Sigmoid colon (tissue), 7 donors: ENCODE measurements at places on chromosomes 6 and 20.
A peak's percentile ranks its signal among the peaks of the same experiment; 100 is the strongest.

DNA sequence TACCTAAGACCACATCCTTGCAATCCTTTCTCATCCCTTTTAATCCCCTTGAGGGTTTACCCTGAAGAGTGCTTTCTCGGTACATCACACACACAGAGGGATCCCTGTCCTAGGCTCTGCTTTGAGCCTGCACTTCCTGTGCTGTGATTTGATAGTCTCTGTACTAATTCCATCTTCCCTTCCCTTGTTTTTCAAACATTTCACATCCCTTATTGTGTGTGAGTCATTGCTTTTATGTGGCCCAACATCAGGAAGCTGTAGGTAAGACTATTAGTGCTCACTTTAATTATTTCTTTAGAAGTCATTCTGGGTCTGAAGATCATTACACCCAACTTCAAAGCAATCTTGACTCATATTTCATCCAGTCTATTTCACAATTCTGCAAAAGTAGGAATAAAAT is 57.2 kb upstream of the ANKEF1 start:
- no peak overlapping the region for H3K4me3 ChIP-seq
- H3K27ac ChIP-seq: no peak overlapping the region
- DNase-seq: no peak
- H3K4me1 ChIP-seq: no peaks in the 10 kb centered on the region
- no peaks in the 10 kb centered on the region for H3K27me3 ChIP-seq

GRCh38 chr20:36010825-36011224 is 42.4 kb downstream of the CNBD2 start:
- H3K27me3 ChIP-seq: no peaks in the 10 kb centered on the region
- no peaks in the 10 kb centered on the region for H3K4me1 ChIP-seq
- H3K4me3 ChIP-seq: no peak overlapping the region
- no peaks in the 10 kb centered on the region for H3K36me3 ChIP-seq
- DNase-seq: no peak
- H3K27ac ChIP-seq: no peak overlapping the region

DNA sequence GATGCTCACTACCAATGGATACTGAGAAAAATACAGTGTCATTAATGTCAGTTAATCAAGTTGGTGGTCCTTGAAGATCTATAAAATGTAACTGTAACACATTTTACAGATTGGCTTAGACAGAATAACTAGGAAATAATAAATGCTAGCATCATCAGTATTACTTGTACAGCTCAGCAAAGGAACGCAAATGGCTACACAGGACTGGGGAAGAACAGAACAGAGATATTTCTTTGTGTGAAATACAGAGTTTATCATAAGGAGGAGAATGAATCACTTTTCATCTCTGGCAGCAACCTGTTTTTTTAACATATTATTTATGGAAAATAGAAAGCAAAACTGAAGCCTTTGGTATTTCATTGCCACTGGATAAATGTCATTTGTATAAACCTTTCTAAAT is 8.2 kb upstream of the QKI start:
- no peaks in the 10 kb centered on the region for H3K36me3 ChIP-seq
- H3K27me3 ChIP-seq: no peaks in the 10 kb centered on the region
- H3K4me3 ChIP-seq: peak overlapping the region; percentile 33
- peak overlapping the region; percentile 80 for H3K27ac ChIP-seq

GRCh38 chr6:41182069-41183034 is 18.6 kb downstream of the TREML2 start:
- no peaks in the 10 kb centered on the region for H3K36me3 ChIP-seq
- no peaks in the 10 kb centered on the region for H3K27me3 ChIP-seq

DNA sequence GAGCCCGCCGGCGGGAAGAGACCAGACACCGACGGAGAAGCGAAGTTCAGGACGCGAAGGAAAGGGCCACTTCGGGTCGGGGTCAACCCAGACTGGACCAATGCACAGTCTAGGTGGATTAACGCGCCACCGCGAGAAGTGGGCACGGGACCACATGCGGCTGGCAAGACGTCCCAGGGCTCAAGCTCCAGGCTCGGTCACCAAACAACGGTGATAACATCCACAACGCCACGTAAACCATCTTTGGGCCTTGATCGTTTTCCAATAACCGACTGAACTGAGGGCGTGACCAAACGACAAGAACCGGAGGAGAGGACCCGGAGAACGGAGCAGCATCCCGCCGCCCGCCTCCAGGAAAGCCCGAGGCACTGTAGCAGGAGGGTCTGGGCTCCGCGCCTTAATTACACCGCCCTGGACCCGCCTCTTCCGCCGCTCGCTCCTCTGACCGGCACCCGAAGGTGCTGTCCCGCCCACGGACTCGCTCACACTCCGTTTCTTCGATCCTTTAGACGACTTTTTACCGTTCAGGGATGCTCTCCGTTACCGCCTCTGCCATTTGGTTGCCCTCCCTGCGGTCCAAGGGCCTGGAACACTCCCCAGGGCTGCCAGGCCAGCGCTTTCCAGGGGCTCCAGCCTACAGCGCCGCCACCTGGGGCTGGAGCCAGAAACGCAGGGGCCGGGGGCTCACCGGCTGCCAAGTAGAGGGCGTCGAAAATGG is 44.1 kb downstream of the DPPA5 start:
- H3K4me1 ChIP-seq: no peaks in the 10 kb centered on the region
- peak; percentile 69 for DNase-seq
- H3K27ac ChIP-seq: peak overlapping the region; percentile 48
- peak overlapping the region; percentile 59 for H3K4me3 ChIP-seq

GRCh38 chr20:57387463-57387862 is 3.7 kb upstream of the RBM38 start:
- DNase-seq: peak; percentile 54
- no peaks in the 10 kb centered on the region for H3K27me3 ChIP-seq
- H3K4me3 ChIP-seq: no peak overlapping the region
- H3K27ac ChIP-seq: no peak overlapping the region

- no peak for DNase-seq
- H3K27me3 ChIP-seq: no peaks in the 10 kb centered on the region
- H3K4me1 ChIP-seq: peaks cover 5% of the 10 kb centered on the region
- H3K4me3 ChIP-seq: no peak overlapping the region
- H3K36me3 ChIP-seq: no peaks in the 10 kb centered on the region
These were observed 46.8 kb downstream of the EPM2A start for GRCh38 chr6:145688493-145688905.

DNA sequence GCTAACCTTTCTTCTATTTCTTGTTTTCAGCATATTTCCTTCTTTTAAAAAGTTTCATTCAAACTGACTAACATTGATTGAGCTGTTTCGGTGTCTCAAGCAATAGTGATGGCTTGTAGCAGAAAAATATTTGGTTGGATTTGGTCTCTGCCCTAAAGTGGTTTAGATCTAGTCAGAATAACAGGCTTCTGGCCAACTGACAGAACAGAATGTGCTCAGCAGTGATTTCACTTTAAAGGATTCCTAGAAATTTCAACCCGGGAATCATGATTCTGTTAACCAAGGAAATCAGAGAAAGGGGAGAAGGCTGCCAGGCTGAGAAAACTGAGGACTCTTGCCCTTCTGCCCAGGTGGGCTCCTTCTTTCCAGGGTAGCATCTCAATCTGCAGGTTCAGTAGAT is 16.6 kb upstream of the GSTA1 start:
- H3K4me3 ChIP-seq: no peak overlapping the region
- DNase-seq: no peak
- no peaks in the 10 kb centered on the region for H3K4me1 ChIP-seq

DNA sequence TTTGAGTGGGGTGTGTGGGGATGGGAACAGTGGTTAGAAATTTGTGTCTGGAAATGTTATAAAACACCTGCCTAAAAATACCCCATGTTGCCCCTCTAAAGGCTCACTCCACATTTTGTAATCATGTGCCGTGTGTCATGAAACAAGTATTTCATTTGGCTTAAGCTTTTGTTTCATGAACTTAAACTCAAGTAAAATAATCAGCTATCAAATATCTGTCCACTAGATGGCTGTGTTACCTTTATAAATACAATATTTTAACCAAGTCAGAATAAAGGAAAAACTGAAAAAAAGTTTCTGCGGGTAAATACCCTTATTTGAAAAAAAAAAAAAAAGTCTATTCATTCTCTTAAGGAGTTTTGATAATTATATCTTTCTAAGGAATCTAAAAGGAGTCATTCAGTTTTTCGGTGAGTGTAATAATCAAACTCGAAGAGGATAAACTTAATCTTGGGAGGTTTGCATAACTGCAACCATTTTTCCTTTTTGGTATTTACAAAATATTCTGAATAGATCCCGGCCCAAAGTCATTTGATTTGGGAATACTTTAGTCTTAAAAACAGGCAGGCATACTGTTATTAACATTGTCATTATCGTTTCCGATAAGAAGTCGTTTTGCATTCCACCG is 29.9 kb upstream of the MTRF1L start:
- no peaks in the 10 kb centered on the region for H3K36me3 ChIP-seq
- no peak for DNase-seq
- no peak overlapping the region for H3K4me3 ChIP-seq
- no peak overlapping the region for H3K27ac ChIP-seq
